ENCODE measurements at places on chromosomes 16 and 17.

DNA sequence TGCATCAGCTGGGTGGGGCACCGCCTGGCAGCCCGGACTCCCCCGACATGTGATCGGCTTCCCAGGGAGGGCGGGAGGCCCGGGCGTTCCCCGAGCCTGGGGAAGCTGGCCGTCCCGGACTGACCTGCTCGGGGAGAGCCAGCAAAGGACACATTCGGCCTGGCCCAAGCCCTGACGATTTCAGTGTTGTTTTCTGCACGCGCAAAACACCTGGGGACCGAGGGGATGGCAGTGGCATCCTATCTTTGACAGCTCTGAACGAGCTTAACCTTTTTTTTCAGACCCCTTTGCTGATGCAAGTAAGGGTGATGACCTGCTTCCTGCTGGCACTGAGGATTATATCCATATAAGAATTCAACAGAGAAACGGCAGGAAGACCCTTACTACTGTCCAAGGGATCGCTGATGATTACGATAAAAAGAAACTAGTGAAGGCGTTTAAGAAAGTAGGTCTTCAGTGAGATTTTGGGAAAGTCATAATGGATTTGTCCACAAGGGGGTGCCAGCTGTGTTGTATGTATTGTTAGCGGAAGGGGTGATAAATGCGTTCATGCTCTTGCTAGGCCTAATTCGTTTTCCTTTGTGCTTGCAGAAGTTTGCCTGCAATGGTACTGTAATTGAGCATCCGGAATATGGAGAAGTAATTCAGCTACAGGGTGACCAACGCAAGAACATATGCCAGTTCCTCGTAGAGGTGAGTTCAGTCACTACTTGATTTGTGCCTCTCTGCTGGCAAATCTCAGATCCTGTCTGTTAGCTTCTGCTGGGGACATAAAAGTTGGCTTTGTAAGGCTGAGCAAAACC lies 1.0 kb downstream of the EIF1 start:
- peak; percentile 33 for DNase-seq

DNA sequence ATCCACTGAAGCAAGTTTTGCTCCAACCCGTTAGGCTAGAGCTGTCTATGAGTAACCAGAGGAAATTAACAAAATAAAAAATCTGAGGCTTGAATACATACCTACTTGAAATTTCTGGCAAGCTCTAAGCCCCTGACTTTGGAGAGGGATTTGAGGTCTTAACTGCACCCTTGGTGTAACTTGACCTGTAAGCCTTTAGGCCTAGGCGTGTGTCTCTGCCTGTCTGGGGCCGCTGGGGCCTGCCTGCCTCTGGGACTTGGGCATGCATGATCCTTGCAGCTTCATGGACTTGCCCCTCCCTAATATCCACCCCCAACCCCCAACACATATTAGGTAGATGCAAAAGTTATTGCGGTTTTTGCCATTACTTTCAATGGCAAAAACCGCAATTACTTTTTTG lies 3.7 kb upstream of the CDC42EP4 start:
- no peak for DNase-seq

DNA sequence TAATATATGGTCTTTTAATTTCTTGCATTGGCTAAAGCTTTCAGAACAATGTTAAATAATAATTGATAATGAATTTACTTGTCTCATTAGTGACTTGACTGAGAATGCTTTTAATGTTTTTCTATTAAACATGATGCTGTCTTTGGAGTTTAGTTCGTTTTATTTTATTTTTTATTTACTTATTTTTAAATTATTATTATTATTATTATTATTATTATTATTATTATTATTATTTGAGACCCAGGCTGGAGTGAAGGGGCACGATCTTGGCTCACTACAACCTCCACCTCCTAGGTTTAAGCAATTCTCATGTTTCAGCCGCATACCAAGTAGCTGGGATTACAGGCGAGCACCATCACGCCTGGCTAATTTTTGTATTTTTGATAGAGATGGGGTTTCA lies 4.4 kb downstream of the OR3A3 start:
- DNase-seq, result no peak

- DNase-seq, result no peak
These were observed 30.8 kb downstream of the HLF start for GRCh38 chr17:55295411-55296170.

- no peak for DNase-seq
These were observed 52.1 kb downstream of the NDEL1 start for GRCh38 chr17:8487743-8488142.

DNA sequence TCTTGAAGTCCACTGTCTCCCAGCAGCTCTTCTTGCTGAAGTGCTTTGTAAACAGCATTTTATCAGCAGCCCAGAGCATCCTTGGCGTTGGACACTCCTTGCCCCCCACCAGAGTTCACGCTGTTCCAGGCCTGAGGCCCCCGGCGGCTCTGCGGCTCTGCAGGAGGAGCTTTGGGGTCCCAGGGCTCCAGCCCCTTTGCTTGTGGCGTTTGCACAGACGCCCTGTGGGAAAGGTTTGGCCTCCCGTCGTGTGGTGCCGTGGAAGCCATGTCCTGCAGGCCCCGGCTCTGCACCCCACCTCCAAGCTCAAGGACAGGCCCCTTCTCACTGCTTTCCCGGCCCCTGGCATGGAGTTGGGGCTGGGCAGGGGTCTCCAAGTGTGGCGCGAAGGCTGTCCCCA lies 14.1 kb downstream of the METRNL start:
- no peak for DNase-seq

Data from stimulated activated CD8-positive, alpha-beta memory T cell treated with anti-CD3 and anti-CD28 coated beads, Interleukin-4, amount 100 ng/mL, for 4 hours (primary cell).